ENCODE measurements at places on chromosomes 6 and 20.

DNA sequence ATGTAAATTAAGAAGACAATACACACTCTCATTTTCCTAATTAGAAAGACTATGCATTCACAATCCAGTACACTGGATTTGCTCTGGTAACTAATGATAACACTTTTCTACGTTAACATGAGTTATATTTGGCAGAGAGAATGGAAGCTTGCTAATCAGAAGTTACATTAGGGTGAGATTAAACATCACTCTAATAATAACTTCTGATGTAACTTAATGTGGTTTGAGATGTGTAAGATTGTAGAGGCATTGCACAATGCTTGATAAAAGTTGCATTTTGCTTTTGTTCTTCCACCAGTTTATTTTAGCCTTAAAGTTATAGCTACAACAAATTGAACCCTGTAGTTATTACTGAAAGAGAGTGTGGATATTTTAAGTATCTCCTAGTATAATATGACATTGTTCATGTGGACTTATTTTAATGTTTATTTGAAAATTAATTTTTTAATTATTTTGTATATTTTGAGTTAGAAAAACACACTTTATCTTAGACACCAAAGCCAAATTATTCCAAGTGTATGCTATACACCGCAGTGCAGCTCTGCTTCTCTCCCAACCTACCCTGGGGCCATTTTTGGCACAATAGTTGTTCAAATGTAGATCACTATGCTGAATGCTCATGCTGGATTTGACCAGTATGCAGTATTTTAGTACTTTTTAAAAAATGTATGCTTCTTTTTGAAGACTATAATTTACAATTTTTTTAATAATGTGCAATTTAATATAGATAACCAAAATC, 143.2 kb downstream of the SLC16A10 start:
- no peak for DNase-seq

GRCh38 chr20:63892402-63892801, 2.5 kb upstream of the DNAJC5 start:
- no peak for DNase-seq

- no peak for DNase-seq
These were observed 13.4 kb upstream of the CHRNA4 start for GRCh38 chr20:63374504-63374903.

GRCh38 chr6:108801366-108801765, 46.9 kb upstream of the ARMC2 start:
- DNase-seq, result no peak

- no peak for DNase-seq
These were observed 7.5 kb downstream of the MEA1 start for GRCh38 chr6:43006251-43006650.

DNA sequence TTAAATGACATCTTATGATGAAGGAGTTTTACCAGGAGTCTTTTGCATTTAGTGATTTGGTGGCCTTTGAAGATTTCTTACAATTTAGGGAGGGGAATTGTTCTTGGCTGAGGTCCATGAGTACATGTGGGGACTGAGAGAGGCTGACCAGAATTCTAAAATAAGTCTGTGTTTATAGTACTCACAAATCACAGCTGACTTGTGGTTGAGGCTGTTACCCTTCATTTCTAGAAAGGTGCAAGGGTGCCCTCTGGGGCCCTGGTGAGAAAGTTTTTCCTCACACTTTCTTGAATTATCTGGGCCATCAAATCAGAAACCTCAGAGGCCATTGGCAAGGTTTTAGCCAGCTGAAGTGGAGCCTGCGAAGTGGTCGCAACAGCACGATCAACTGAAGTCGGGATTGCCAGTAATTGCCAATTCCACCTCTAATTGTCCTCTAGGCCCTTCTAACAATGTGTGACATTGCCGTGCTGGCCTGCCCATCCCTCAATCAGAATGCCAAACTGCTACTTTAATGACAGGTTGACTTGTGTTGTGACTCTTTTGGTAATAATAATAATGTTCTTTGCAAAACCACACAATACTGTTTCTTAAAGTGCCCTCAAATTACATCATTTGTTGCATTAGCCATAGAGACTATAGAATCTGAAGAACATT, 221.6 kb downstream of the OGFRL1 start:
- no peak for DNase-seq

GRCh38 chr20:37179683-37180524, 556 bp upstream of the MROH8 start:
- DNase-seq, result peak; percentile 20

DNA sequence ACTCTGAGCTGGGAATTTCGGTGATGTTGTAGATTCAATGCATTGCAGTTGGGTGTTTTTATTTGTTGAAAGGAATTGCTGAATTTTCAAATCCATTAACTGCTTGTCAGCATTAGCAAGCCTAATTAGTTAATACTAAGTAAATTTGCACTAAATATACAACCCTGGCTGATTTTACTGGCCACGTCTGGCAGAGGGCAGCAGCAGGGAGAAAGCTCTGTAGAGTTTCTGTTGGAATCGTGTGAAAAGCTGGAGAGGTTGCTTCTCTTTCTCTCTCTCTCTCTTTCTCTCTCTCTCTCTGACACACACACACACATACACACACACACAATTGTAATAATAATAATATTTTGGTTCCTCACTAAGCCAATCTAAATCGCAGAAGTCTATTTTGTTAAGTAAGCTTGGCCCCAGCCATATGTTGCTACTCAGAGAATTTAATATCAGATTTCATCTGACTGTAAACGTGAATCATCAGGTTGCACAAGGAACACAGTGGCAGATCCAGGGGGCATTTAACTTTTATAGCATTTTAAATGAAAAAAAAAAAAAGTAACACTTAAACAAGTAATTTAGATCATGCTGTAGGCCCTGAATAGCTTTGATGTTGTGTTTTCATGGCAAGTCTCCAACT, 289.5 kb downstream of the ESR1 start:
- DNase-seq, result no peak

- peak; percentile 60 for DNase-seq
These were observed 4.2 kb downstream of the CLIC5 start for GRCh38 chr6:46011188-46012085.

DNA sequence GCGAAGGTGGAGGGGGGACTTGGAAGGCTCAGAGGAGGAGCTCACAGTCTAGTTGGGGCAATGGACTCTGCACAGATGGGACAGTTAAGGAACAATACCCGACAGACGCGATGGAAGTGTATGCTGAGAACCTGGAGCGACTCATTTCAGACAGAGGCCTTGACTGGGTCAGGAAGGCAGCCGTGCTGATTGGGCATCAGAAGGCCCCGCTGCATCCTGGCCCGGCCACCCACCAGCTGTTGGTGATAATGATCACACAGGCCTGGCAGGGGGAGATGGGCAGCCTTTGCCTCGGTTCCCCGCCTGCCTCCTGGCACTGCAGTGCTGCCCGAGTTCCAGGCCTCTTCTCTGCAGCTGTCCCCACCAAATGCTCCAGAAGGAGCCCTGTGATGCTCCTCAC, 62.4 kb downstream of the MDGA1 start:
- DNase-seq, result no peak

DNA sequence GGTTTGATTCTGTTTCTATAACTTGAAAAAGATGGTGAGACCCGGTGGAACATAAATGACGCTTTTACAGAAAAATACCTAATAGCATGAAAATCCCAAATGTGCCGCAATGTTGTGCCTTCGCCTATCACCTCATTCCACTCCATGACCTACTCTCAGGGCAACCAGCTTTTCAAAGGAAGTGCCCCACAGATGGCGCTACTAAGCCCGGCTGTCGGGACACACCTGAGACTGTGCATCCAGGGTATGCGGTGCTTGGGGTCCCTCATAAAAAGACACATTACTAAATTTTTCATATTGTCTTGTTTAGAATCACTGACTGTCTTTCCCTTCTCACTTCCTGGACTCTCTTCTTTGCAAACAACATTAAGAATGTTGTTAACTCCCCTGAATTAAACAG, 145.5 kb upstream of the RPS6KA2 start:
- no peak for DNase-seq

DNA sequence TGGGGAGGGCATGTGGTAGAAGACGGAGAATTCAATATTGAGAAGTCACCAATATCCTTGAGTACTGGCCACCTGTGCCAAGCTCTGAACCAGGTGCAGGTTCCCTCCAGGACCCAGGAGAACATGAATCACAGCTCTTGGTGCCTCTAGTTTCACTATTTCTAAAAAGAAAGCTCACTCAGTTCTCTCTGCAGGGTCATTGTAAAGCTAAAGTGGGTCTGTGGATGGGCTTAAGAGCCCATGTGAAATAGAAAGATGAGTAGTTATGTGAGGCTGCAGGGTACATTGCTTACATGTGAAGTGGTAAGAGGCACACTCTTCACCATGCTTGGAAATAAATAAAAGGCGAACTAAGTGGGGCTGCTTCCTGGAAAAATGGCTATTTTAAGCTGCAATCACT, 43.6 kb downstream of the ZNF831 start:
- no peak for DNase-seq

DNA sequence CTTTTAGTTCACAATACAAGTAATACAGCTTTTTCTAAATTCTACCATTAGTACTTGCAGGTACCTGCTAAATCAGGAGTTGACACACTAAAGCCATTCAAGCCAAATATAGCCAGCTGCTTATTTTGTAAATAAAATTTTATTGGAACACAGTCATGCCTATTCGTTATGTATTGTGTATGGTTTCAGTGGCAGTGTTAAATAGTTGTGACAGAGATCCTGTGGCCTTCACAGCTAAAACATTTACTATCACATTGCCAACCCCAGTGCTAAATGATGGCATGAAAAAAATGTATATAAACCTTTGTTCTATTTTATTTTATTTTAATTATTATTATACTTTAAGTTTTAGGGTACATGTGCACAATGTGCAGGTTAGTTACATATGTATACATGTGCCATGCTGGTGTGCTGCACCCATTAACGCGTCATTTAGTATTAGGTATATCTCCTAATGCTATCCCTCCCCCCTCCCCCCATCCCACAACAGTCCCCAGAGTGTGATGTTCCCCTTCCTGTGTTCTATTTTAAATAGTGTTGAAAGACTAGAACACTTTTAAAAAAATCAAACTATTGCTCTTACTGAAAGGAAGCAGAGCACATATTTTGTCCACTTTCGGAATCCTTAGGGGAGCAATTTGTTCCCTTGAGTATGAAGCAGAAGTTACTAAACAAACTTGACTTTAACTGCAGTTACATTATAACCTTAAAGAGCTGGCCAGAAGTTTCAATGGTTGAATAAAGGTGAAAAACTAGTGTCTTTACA, 115.7 kb downstream of the PRIM2 start:
- no peak for DNase-seq

GRCh38 chr6:76381612-76382011, 309.1 kb upstream of the IMPG1 start:
- DNase-seq, result no peak

GRCh38 chr6:81766482-81767069, 14.1 kb upstream of the TENT5A start:
- DNase-seq, result no peak

DNA sequence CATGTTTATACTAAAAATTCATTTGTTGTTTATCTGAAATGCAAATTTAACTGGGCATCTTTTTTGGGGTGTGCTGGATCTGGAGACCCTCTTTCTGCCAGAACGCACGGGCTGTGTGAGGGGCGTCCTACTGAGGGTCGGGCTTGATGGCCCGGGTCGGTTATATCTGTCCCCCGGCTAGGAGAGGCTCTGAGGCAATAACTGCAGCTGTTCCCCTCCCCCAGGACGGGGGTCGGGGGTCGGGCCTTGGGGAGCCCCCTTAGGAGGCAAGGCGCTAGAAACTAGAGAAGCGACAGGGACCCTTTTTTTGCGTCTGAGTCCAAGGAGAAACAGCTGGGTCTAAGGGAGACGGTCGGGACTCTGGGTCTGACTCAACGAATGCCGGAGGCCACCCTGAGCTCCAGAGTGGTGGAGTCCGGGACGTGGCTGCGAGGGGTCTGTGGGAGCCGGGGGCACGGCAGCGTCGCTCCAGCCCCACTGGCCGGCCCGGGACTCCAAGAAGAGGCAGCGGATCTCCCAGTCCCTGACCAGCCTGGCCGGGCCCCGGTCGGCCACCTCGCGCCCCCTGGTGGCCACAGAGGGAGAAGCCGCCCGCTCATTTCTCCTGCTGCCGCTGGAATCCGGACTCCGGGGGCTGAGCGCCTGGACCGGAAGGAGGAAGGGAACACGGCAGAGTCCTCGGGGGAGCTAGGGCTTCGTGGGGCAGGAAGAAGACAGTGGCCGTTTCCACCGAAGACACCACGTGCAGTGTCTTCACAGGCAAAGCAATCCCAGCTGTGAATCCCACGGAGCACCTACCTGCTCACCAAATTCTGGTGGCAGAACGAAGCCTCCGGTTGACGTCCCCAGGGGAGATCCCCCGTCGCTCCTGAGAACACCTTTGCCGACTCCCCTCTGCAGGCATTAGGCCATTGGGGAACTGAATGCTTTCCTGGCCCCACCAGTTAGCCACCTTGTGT, 24.0 kb upstream of the SCML4 start:
- DNase-seq, result peak; percentile 84

DNA sequence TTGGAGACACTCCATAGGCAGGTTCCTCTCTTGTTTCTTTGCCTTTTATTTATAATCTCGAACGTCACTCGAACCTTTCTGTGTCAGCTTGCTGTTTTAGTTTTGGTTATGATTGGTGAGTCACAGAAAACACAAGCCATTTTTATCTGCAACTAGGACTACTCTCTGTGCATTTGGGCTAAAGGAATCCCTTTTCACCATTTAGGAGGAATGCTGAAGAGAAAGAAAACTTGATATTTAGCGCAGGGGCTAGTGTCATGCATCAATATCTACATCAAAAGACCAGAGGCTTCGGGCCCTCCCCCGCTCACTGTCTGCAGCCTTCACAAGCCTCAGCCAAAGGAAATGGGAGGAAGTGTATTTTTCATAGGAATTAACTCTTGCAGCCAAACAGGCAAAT, 507.8 kb upstream of the CITED2 start:
- DNase-seq, result no peak

DNA sequence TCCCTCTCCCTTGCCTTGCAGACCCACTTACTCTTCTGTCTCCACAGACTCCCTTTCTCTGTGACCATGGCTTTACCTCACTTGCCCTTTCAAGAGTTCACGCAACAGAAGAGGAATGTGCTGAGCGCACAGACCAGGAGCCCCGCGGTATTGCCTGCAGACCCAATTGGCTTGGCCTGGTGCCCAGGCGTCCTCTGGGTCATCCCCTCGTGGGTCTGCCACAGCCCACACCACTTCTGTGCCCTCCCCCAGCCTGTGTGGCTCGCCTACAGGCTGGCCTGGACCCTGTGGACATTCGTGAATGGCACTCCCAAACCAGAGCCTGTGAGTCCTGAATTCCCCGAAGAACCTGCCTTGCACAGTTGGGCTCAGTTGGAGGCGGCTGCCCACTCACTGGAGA, 15.3 kb upstream of the NINL start:
- DNase-seq, result no peak

DNA sequence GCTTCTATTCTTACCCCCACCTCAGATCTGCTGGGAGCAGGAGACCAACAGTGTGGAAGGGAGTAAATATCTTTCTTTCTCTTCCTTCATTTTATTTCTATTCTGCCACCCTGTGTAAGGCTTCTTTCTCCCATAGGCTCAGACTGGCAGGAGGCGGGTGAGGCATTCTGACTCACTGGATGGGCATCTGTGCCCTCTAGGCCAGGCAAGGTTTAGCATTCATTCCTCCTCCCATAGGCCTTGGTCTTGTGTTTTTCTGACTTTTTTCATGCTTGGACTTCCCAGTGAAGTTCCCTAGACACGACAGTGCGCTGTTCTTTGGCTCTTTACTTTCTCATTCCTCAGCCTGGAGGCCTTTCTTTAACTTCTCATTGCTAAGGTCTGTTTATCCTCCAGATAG, 235.2 kb downstream of the SYNE1 start:
- DNase-seq, result no peak

- no peak for DNase-seq
These were observed 27.5 kb upstream of the ADGRF4 start for GRCh38 chr6:47670851-47671250.

- DNase-seq, result no peak
These were observed 612.3 kb upstream of the BTBD3 start for GRCh38 chr20:11305406-11305805.

GRCh38 chr20:62165762-62166399, 16.9 kb upstream of the MTG2 start:
- no peak for DNase-seq

Data from stimulated activated CD4-positive, alpha-beta T cell treated with anti-CD3 and anti-CD28 coated beads, Interleukin-2, amount 100 ng/mL, for 24 hours (primary cell).